A172 (cell line): ENCODE measurements at places on chromosomes 13 and 19. TPM values are rescaled to one million over a fixed set of nuclear protein-coding genes. Genes with fewer than 3 reads are reported as not detected.

DNA sequence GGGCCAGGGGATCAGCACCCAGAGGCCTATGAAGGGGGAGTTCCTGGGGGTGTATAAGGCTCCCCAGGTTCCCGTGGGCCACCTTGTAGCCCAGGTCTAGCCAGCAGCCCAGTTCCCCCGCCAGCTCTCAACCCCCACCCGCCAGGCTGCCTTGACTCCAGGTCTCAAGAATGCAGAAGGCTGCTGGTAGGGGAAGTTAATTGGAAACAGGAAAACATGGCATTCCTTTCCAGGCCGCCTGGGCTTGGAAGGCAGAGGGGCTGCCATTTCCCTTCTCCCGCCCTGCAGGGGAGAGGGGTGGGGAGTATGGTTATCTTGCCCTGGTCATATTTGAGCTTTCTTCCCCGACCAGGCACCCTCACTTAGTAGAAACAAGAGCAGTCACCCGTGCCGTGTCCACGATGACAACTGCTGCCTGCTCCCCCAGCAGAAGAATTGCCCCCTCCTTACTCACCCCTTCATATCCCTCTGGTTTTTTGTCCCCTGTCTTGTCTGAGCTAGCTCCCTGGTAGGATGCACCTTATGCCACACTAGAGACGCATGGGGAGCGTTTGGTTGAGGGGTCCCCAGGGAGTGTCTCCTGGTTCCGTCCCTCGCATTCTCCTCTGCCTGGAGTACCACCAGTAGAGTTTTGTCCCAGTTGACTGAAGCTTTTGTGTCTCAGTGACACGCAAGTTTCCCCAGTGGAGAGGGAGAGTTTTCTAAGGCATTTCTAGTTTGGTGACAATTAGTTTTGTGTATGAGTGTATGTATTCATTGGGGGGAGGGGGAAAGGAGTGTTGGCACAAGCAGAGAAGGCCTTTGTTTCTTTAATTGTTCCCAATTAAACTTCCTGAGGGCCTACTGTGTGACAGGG, 4.5 kb downstream of the BICRA start:
- DNase-seq: no peak

- DNase-seq: no peak
These were observed 1.5 kb downstream of the PLK5 start for GRCh38 chr19:1525343-1525742.

- no peak for DNase-seq
These were observed 4.7 kb downstream of the GRWD1 start for GRCh38 chr19:48450441-48450840.

DNA sequence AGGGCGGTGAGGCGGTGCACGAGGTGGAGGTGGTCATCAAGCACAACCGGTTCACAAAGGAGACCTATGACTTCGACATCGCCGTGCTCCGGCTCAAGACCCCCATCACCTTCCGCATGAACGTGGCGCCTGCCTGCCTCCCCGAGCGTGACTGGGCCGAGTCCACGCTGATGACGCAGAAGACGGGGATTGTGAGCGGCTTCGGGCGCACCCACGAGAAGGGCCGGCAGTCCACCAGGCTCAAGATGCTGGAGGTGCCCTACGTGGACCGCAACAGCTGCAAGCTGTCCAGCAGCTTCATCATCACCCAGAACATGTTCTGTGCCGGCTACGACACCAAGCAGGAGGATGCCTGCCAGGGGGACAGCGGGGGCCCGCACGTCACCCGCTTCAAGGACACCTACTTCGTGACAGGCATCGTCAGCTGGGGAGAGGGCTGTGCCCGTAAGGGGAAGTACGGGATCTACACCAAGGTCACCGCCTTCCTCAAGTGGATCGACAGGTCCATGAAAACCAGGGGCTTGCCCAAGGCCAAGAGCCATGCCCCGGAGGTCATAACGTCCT, 9.4 kb upstream of the PROZ start:
- DNase-seq: no peak

The ZNF536 gene
- not detected in 2 replicates for total RNA-seq

- DNase-seq: no peak
These were observed 893 bp upstream of the PLIN3 start for GRCh38 chr19:4868286-4868834.

The ZNF823 gene
- total RNA-seq: 6.9 and 17.8 TPM in 2 replicates

DNA sequence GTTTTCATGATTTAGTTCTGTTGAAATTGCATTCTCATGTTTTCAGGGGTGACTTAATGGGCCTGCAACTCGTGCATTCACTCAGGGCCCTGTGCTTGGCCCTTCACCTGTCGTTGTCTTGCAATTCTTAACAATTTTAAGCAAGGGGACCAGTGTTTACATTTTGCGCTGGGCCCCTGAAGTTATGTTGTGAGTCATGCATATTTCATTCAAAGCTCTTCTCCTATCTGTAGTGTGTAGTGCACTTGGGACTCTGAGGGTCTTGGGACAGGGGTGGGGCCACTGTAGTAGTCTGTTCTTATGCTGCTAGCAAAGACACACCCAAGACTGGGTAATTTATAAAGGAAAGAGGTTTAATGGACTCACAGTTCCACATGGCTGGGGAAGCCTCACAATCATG, 211.2 kb upstream of the RXFP2 start:
- no peak for DNase-seq

GRCh38 chr13:29707876-29708543, 112.5 kb upstream of the SLC7A1 start:
- peak; percentile 70 for DNase-seq

DNA sequence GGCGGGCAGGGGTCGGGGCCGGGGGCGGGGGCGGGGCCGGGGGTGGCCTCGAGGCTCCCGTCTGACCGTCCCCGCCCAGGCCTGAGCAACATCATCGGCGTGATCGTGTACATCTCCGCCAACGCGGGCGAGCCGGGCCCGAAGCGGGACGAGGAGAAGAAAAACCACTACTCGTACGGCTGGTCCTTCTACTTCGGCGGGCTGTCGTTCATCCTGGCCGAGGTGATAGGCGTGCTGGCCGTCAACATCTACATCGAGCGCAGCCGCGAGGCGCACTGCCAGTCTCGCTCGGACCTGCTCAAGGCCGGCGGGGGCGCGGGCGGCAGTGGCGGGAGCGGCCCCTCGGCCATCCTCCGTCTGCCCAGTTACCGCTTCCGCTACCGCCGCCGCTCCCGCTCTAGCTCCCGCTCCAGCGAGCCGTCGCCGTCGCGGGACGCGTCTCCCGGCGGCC, 9.4 kb upstream of the CACNG6 start:
- no peak for DNase-seq

The ZSCAN18 gene
- 2.9 and 5.5 TPM in 2 replicates for total RNA-seq

The IGFLR1 gene
- total RNA-seq: 5.3 and 22.0 TPM in 2 replicates

- DNase-seq: no peak
These were observed 3.9 kb upstream of the CLEC4M start for GRCh38 chr19:7759156-7759555.

DNA sequence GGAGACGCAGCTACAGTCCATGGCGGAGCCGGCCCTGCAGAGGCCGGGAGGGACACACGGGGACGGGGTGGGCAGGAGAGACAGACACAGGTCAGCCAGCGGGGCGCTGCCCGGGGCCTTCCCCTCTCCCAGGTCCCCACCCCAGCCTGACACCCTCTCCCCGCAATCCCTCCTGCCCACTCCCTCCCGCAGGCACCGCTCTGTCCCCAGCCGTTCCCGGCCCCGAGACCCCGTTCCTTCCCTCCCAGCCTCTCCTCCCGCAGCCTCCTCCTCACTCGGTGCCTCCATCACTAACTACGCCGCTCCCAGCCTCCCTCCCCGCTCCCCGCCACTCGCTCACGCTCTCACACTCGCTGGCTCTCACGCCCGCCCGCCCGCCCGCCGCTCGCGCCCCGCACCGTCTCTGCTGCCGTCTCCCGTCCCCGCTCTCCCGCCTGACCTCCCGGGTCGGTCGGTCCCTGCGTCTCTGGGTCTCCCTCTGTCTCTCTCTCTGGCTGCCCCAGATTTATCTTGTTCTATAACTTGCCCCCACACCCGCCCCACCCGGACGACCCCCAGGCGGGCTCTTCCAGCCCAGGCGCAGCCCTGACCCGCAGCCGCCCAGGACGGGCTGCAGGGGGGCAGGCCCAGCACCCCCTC, 15.2 kb downstream of the ERFL start:
- no peak for DNase-seq

GRCh38 chr19:17981611-17982010, 14.7 kb downstream of the KCNN1 start:
- DNase-seq: no peak
